ENCODE measurements at places on chromosomes 13 and 19.

DNA sequence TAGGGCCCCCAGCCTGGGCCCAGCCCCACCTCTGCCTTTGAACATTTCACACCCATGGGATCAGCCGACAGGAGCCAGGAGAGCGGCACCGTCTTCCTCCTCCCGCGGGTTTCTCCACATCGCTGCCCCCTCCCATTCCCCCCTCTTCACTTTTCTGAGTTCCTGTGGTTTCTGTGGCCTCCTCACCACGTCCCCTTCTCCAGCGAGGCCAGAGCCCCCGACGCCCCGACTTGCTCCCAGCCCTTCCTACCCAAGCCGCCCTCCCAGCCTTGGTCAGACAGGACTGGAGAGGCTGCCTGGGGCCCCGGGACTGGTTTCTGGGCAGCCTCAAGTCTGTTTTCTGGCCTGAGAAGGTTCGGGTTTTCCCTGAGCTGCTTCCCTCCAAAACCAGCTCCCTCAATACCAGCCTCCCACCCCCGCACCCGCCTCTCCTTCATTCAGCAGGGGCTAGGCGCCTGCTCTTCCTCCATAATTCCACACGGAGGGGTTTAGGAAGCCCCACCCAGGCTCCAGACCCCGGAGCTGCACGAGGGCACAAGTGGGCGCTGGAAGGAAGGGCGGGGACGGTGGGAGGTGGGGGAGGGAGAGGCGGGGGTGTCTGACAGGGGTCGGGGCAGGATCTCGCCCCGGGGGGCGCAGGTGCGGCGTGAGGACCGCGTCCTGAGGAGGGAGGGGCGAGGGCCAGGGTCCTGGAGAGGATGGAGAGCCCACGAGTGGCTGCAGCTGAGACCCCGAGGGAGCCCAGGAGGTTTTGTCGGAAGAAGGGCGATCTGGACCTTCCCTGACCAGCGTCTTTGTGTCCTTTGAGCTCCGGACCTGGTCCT lies 4.0 kb upstream of the SIGLEC10 start:
- no peak for DNase-seq

DNA sequence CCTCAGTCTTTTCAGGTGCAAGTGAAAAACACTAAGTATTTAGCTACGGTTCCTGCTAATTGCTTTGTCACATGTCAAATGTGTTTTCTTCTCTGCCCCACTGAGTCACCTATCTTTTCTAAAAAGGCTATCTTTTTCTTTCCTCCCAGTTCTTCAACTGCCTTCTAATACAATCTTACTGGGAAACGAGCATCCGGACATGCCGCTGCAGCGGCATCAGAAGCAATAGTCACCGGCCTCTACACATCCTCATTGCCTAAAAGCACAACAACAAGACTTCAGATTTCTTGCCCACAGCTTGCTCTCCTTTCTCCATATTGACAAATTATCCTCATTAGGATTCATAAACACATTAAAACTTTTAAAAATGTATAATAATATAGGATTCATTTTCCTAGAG lies 1.2 kb downstream of the PCDH9 start:
- DNase-seq, result no peak

DNA sequence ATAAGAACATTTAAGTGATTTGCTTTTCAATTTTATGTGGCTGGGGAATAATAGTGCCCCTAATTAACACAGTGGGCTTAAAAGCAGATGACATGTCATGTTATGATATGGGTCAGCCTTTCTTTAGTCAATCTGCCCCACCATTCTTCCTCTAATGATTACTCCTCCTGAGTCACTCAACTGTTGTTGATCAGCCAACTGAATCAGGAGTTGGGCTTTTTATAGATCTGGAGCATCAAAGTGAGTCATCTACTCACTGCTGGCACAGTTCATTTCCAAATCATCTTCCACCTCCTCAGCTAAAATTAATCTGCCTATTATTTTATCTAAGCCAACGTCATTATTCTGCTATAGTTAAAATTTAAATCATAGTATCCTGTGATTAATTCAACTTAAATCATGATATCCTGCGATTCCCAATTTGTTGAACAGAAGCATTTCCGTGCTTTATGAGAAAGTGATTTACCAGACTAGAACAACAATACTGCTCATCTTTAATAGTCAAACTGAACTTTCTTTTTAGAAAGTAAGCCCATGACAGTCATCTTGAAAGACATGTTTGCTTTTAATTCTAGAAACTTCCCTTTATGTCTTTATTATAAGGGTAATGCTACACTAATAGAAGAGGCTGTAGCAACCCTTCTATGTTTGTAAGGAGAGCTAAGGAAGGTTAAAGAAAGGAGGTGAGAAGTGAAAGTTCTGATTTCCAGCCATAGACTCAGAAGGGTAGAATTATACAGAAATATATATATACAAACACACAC lies 551.4 kb downstream of the TBC1D4 start:
- no peak for DNase-seq

- no peak for DNase-seq
Observed at GRCh38 chr13:59690857-59691500, 472.7 kb downstream of the DIAPH3 start.

- DNase-seq, result no peak
Observed at GRCh38 chr19:54271106-54271505, 9.8 kb downstream of the LILRB2 start.

DNA sequence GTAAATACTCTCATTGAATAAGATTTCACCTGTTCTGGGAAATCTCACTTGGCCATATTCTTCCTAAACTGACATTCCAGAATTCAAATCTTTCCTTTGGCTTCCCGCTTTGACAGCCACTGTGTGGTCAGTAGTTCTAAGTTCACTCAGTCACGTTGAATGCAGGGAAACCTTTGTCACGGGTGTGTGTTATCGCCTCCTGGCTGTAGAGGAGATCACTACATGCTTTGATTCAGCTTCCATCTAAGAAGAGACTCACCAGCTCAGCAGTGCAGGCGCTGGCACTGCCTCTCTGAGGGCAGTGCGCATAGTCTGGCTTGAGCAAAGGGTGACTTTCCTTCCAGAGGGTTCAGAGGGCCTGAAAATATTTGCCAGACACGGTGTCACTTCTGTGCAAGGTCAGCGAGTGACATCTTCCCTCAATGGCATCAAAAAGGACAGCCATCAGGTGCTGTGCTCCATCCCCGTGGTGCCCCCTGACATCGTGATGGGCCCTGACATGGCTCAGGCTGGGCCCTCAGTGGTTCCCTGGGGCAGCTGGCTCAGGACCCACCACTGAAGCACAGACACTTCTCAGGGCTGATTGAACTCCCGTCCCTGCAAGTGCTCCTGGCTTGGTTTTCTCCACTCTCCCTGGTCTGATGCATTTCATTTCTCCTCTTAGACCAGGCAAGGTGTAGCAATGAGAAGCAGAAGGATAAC lies 635.4 kb upstream of the ARGLU1 start:
- no peak for DNase-seq

- no peak for DNase-seq
Observed at GRCh38 chr19:35715981-35716800, 1.6 kb upstream of the KMT2B start.

Data from HFF-Myc (cell line).